ENCODE measurements at places on chromosomes 2 and 18. TPM values are rescaled to one million over a fixed set of nuclear protein-coding genes. Genes with fewer than 3 reads are reported as not detected.
A peak's percentile ranks its signal among the peaks of the same experiment; 100 is the strongest.

DNA sequence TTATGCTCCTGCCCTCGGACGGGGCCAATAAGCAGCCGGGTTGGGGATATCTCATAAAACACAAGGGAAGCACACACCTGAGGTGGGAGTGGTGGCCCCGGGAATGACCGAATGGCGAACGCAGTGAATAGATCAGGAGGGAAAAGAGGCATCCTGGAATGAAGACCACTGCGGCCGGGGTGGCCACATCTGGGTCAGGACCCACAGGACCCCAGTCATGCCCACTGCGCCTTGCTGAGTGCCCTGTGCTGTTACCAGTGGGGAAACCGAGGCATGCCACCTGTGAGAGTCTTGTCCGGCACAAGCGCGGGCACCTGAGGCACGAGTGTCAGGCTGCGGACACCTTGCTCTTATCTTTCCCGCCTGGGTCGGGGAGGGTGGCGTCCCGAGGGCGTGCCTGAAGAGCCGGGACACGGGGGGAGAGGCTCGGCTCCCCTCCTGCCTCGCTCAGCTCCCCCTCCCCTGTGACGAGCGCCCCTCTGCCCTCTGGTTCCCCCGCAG lies 1.6 kb downstream of the PDCD1 start:
- DNase-seq, result peak; percentile 64

Gene TDRD15
- total RNA-seq, result not detected

DNA sequence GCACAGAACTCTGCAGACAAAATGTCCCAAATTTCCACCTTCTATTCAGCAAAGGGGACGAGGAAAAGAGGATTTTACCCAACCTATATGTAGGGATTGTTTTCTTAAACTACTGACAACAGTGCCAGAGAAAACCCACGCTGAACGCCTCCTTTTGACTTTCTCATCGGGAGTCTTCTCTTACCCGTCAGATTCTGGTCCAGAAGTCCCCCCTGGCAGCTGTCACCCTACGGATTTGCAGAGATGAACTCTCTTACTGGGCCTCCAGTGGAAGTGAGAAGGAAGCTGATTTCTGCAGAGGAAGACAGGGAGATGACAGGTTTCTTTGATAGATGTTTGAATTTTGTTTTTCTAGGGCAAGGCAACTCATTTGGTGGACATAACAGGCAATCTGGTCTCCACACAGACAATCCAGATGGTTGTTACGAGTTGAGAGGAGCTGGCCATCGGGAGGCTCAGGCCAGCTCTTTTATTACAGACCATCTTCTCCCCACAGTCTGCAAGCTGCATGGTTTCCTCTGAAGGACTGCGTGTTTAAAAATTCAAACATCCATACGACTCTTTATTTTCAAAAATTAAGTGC lies 804.3 kb downstream of the RNF144A start:
- DNase-seq, result no peak

- no peak for DNase-seq
Observed at GRCh38 chr2:77567723-77568122, 45.5 kb upstream of the LRRTM4 start.

Gene HNMT
- total RNA-seq, result 29.9 TPM

DNA sequence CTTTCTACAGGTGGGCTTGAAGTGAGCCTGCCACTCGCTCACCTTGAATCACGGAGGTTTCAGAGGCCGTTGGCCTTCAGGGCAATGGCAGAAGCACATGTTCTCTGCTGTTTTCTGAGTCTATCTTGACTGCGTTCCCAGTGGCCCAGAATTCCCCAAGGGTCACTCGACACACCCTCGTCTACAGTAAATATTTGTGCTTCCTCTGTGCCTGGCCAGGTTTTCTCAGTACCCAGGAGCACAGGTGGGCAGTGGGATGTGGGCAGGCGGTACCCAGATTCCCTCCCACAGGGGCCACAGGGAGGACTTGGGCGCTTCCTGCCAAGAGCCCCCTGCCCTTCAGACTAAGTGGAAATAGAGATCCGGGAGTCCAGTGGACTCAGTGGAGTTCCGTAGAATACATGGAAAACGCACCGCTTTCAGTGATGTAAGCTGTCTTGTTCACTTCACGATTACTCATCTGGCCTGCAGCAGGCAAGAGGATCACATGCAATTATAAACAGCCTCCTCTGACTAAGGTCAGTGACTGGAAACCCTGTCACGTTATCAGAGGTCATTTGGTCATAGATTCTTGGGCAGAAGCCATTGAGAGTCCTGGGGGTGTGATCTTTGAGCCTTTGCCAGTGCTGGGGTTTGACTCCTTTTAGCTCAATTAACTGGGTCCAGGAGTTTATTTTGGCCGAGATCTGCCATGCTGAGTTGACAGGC lies 179.8 kb downstream of the NEDD4L start:
- DNase-seq, result no peak

Gene UGT1A1
- not detected for total RNA-seq

Gene MALL
- 5.0 TPM for total RNA-seq

Gene CNTNAP5
- 2.5 TPM for total RNA-seq

- no peak for DNase-seq
Observed at GRCh38 chr18:67041334-67041733, 437.4 kb upstream of the CDH19 start.

Gene FSIP2
- 2.1 TPM for total RNA-seq

- no peak for DNase-seq
Observed at GRCh38 chr18:24602201-24602600, 141.8 kb downstream of the HRH4 start.

DNA sequence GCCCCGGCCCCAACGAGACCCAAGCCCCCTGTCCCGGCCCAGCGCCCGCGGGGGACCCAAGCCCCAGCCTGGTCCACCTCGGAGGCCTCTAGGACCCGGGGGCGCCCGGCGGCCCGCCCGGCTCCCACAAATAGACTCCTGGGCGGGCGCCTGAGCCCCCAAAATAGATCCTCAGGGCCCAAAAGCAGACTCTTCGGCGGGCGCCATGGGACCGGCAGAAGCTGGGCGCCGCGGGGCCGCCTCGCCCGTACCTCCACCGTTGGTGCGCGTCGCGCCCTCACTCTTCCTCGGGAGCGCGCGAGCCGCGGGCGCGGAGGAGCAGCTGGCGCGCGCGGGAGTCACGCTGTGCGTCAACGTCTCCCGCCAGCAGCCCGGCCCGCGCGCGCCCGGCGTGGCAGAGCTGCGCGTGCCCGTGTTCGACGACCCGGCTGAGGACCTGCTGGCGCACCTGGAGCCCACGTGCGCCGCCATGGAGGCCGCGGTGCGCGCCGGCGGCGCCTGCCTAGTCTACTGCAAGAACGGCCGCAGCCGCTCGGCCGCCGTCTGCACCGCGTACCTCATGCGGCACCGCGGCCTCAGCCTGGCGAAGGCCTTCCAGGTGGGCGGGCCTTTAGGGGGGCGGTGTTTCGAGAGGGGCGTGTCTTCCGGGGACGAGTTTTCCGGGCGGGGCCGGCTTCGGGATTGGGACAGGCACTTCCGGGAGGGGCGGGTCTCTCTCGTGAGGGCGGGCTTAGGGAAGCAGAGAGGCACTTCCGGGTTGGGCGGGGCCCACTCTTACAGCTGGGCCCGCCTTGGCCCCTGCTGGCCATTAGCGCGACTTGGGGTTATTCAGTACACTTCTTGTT lies 545 bp downstream of the DUSP28 start:
- DNase-seq, result peak; percentile 100

Gene IL36RN
- total RNA-seq, result not detected

GRCh38 chr2:143574069-143574468 lies 444.9 kb downstream of the ARHGAP15 start:
- no peak for DNase-seq

DNA sequence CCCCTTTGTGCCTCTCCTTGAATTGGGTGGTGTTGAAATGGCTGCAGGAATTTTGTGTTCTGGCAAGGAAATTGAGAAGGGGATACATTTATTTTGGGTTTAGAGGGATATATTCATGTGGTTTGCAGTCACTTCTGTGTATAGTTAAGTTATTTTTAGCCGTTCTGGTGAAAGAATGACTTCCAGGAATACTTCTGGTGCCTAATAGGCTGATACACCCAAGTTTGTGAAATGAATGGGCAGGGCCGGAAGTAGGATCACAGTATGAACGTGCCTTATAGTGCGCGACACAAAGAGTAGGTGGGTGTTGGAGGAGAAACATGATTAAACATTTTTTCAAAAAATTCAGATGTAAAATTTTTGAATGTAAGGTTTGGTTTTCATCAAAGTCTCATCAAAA lies 168.6 kb upstream of the ATP5MC3 start:
- DNase-seq, result no peak

DNA sequence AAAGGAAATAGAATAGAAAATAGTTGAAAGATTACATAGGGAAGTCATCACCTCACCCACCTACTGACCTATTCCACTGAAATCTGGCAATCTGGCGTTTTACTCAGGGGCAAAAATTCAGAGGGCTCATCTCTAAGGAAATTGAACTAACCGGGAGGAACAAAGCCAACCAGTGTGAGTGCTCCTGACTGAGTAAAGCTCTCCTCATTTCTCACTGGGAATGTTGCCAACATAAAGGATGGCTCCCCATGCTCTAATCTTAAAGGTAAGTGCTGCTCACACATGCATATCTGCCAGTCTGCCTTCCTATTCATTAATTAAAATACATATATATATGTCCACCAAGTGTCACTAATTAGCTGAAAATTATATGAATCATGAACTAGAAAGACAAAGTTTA lies 13.5 kb upstream of the DOK6 start:
- no peak for DNase-seq

Gene CCDC68
- 4.3 TPM for total RNA-seq

Gene GKN1
- not detected for total RNA-seq

DNA sequence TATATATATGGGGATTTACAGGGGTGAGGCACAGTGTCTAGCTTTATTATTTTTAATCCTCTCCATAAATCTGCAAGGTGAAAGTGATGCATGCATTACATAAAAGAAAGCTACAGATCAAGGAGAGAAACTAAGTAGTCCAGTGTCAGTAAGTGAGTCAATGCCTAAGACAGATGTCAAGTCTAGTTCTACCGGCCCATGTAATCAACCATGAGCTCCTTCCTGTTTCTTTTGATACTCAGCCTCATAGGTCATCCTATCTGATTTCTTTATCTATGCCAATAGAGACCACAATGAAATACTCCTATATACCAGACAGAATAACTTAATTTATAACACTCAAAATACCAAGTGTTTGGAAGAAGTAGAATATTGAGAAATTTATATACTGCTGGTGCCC lies 20.2 kb upstream of the GYPC start:
- no peak for DNase-seq

Gene PDE11A
- 2.6 TPM for total RNA-seq

Gene HOXD3
- total RNA-seq, result 4.1 TPM

DNA sequence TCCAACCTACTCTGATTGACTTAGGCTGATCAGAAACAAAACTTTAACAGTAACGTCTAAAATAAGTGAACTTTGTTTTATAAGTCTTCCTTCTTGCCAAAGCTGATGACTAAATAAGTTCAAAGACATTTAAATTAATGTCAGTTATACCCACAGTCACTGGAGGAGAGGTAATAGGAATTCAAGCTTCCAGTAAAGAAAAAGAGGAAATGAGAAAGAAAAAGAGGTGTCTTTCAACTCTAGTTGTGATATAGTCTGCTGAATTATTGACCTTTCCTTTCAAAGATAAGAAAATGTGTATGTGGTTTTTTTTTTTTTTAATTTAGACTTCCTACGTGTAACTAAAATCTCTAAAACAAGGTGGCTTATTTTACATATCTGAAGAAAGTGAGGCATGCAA lies 191.5 kb downstream of the SLC8A1 start:
- no peak for DNase-seq

DNA sequence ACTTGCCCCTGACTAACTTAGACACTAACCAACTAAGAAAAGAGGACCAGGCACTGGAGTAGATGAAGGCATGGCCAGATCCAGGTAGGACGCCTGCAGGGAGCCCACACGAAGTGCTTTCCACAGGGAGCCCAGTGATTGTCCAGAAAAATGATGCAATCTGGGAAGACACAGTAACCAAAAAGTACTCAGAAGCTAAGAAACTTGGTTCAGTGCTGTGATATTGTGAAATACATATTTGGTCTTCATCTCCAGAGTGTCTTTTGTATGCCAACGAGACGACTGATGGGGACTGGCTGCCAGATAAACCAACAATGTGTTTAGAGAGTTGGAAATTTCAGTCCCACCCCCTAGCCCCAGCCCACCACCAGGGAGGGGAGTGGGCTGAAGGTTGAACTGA lies 135.0 kb downstream of the SP3 start:
- no peak for DNase-seq

GRCh38 chr2:176107731-176108181 lies 676 bp downstream of the HOXD11 start:
- peak; percentile 64 for DNase-seq

All from sigmoid colon (tissue), 7 donors.